HT-29 (cell line): ENCODE measurements at places on chromosomes 7 and 10. TPM values are rescaled to one million over a fixed set of nuclear protein-coding genes. Genes with fewer than 3 reads are reported as not detected.

- no peak for DNase-seq
Observed at GRCh38 chr7:2079332-2080059, 153.2 kb downstream of the MAD1L1 start.

Gene ANKRD61
- not detected in 2 replicates for total RNA-seq

GRCh38 chr7:80634505-80634904 lies 3.9 kb upstream of the CD36 start:
- no peak for DNase-seq

- DNase-seq = no peak
Observed at GRCh38 chr10:20596065-20596755, 300.9 kb downstream of the NEBL start.

GRCh38 chr7:2658941-2659340 lies 27.2 kb downstream of the TTYH3 start:
- no peak for DNase-seq

Gene OR13A1
- total RNA-seq = not detected in 2 replicates

DNA sequence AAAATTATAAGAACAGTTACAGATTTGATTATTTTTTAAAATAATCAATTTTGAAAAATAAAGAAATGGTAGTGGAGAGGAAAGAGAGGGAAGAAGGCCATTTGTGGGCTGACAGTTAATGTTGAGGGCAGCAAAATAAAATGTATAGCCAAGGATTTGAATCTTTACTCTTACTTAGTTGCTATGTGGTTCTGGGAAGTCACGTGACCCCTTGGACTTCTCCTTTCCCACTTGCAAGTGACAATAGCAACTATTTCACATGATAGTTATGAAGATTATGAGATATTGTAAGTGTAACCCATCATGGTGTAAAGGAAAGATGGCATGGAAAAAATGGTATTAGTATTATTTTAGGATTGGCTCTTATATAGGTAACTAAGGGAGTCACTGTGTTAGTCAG lies 567.3 kb upstream of the GHITM start:
- no peak for DNase-seq

- no peak for DNase-seq
Observed at GRCh38 chr7:117158941-117159697, 163.7 kb downstream of the WNT2 start.

Gene ATP6V1F
- total RNA-seq = 94.9 and 128 TPM in 2 replicates

DNA sequence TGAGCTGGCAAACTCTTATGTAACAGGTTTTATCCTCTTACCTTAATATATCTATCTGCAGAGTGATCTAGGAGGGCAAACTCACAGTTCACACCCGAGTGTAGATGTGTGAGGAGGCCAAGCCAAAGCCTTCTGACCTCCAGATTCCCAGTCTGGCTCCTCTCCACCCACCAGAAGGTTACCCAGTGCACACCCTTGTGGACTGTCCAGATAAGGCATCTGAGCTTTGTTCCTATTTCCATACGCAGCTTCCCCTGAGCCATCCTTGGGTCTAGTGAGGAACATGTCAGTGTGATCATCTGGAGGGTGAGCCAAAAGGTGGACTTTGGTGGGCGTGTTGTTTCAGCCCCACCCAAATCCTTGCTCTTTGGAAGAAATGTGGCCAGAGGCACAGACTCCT lies 203.0 kb upstream of the MEOX2 start:
- DNase-seq = peak; percentile 47

GRCh38 chr10:33241351-33241750 lies 93.1 kb downstream of the NRP1 start:
- no peak for DNase-seq

- no peak for DNase-seq
Observed at GRCh38 chr7:50687096-50687495, 95.6 kb downstream of the GRB10 start.

DNA sequence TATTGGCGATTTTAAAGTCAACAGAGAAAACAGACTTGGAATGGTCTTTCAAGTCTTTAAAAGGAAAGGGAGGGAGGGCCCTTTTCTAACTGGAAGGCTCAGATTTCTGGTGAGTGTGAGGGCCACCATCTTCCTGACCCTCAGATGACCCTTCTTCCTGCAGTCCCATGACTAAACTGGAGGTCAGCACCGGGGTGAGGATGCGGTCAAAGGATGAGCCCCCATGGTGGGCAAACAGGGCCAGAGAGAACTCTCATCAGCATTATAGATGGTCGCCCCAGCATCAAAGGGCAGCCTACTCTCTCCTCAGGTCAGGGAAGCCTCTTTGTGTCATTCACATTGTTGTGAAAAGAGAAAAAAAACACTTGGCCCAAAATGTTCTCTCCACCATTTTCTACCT lies 219.2 kb downstream of the LRMDA start:
- no peak for DNase-seq

- no peak for DNase-seq
Observed at GRCh38 chr10:78600121-78600665, 468.6 kb upstream of the ZMIZ1 start.

Gene SMO
- total RNA-seq = not detected in 2 replicates

Gene OR2A5
- not detected in 2 replicates for total RNA-seq

Gene TMEM184A
- total RNA-seq = 47.2 and 50.9 TPM in 2 replicates

DNA sequence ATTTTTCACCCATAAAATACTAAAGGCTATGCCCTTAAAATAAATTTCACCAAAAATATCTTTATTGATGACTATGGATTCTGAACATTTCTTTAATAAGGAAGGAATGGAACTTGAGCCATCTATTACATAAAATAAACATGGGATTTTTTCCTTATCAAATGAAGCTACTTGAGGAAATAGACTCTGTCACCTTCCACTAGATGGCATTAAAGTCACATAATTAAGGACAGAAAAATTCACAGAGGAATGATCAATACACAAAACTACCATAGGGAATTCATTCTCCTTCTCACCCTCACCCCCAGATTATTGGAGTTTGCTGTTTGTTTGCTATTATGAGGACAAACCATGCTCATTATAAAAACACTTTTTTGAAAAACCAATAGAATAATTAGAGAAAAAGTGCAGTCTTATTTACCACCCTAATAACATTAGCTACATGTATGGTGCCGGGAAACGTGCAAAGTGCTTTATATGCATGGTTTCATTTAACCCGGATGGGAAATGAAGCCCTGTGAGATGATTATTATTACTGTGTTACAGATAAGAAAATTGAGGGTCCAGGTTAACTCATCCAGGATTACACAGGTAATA lies 21.1 kb upstream of the FOXI2 start:
- DNase-seq = peak; percentile 50

GRCh38 chr7:18538554-18539250 lies 43.2 kb downstream of the HDAC9 start:
- DNase-seq = no peak

DNA sequence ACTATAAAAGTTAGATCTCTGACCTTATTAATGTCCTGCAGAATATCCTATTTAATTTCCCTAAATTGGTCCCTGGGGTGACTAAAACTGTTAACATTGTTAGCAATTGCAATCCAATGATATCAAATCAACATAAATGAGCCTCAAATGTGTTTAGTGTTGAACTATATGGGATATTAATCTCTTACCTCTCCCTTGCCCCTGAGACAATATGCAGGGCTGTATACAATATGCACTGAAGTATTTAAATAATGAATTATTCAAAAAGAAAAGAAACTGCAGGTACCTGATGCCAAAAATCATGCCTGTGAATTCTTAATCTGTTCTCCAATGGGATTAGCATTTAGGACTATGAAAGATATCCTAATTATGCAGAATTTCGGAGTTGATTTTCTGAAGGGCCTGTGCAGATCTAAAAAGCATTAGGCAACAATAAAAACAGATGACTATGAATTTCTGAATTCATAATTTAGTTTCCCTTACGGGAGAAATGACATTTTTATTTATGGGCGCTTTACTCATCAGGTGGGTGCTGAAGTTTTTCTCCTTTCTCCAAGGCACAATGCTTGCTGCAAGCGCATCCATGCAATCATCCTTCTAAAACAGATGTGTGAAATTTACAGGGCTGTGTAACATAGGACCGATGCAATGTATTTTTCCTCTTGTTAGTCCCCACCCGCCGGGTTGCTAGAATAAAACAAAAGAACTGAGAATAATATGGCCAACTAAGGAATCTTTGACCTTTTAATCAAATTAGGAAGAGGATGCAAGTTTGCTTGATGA lies 5.4 kb upstream of the C10orf90 start:
- no peak for DNase-seq

- DNase-seq = no peak
Observed at GRCh38 chr7:98394377-98394836, 6.5 kb downstream of the BAIAP2L1 start.

Gene AMZ1
- total RNA-seq = not detected in 2 replicates

GRCh38 chr7:23472046-23472445 lies 1.8 kb upstream of the IGF2BP3 start:
- peak; percentile 56 for DNase-seq

DNA sequence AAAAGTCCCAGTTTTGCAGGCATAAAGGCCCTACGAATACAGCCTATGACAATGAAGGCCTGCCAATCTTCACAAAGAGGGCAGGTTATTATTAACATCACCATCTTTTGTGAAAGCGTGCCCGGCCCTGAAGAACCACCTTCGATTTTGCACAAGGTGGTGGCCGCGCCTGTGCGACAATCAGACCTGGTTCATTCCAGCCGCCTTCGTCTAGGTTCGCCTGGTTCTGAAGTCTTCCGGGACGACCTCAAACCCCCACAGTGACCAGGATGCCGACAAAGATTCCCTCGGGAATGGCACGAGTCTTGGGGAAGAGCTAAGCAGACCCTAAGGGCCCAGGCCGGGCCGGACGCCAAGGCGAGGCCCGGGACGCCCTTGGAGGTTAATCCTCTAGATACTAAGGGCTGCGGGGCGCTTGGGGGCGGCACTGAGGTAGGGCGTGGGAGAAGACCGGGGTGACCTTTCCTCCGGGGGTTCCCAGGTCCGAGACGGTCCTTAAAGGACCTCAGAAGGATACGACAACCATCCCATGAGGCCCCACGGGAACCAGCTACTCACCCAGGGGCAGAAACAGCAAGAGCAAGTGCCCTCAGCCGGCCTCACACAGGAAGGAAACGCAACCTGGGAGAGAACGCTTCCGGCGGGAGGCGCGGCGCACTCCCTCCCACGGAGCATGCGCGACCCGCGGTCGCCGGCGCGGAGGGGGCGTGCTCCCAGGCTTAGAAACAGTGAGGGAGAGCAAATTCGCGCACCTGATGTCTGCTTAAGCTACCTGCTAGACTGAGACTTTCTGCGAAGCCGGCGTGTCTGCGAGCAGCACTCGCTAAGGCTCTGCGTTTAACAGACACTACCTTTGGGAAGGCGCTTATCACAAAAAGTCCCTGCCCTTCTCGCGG lies at the start of gene ATAD1:
Gene ATAD1 (minus strand): TSS at position 618 of the 896 bp plus-strand sequence. CDS start 3,627 bp downstream, outside the sequence.
- peak; percentile 91 for DNase-seq

- no peak for DNase-seq
Observed at GRCh38 chr10:50577681-50578350, 45.9 kb downstream of the SGMS1 start.
